Naive thymus-derived CD4-positive, alpha-beta T cell (primary cell): ENCODE measurements at places on chromosomes 12 and 14.

DNA sequence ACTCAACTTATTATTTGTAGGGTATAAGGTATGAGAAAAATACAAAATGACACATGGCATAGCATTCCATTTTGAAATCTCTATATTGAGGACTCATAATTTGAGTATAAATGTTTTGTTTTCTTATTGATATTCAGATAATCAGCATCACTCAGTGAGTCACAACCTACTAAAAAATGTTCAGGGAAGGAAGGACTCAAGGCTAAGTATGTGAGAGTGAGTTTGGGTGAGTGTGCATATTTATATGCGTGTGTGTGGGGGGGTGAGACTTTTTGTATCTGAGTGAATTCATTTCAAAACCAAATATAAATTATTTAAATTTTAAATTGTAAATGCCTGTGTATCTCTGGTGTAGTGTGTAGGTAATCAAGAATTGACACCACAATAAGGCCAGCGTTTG, 87.8 kb upstream of the PRKD1 start:
- H3K36me3 ChIP-seq: no peaks in the 10 kb centered on the region
- DNase-seq: no peak
- no peaks in the 10 kb centered on the region for H3K4me1 ChIP-seq
- H3K27ac ChIP-seq: no peak overlapping the region
- H3K27me3 ChIP-seq: no peaks in the 10 kb centered on the region
- H3K4me3 ChIP-seq: no peak overlapping the region

- DNase-seq: peak; percentile 41
- H3K27ac ChIP-seq: no peak overlapping the region
- H3K36me3 ChIP-seq: no peaks in the 10 kb centered on the region
- no peaks in the 10 kb centered on the region for H3K4me1 ChIP-seq
These were observed 12.3 kb downstream of the NINJ2 start for GRCh38 chr12:650983-651382.

DNA sequence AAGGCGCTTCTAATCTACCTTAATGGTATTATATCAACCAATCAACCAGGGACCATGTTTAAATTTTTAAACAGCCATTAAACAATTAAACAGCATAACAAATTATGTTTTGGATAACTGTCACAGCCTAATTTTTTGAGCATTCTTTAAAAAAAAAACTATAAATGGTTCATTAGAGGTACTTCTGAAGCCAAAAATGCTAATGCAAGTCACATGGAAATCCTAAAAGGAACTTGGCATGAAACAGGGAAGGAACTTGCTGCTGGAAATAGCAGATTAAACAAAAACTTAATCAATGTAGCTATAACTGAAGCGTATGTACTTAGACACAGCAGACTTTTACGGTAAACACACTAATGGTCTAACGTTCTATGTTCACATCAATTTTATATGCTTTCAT, 190.2 kb upstream of the BTG1 start:
- no peak for DNase-seq
- H3K27me3 ChIP-seq: no peaks in the 10 kb centered on the region
- no peak overlapping the region for H3K27ac ChIP-seq
- peaks cover 6% of the 10 kb centered on the region for H3K4me1 ChIP-seq

GRCh38 chr14:92384461-92385133, 61.6 kb downstream of the SLC24A4 start:
- H3K27ac ChIP-seq: no peak overlapping the region
- H3K27me3 ChIP-seq: no peaks in the 10 kb centered on the region
- H3K4me1 ChIP-seq: no peaks in the 10 kb centered on the region
- DNase-seq: no peak
- no peak overlapping the region for H3K4me3 ChIP-seq

DNA sequence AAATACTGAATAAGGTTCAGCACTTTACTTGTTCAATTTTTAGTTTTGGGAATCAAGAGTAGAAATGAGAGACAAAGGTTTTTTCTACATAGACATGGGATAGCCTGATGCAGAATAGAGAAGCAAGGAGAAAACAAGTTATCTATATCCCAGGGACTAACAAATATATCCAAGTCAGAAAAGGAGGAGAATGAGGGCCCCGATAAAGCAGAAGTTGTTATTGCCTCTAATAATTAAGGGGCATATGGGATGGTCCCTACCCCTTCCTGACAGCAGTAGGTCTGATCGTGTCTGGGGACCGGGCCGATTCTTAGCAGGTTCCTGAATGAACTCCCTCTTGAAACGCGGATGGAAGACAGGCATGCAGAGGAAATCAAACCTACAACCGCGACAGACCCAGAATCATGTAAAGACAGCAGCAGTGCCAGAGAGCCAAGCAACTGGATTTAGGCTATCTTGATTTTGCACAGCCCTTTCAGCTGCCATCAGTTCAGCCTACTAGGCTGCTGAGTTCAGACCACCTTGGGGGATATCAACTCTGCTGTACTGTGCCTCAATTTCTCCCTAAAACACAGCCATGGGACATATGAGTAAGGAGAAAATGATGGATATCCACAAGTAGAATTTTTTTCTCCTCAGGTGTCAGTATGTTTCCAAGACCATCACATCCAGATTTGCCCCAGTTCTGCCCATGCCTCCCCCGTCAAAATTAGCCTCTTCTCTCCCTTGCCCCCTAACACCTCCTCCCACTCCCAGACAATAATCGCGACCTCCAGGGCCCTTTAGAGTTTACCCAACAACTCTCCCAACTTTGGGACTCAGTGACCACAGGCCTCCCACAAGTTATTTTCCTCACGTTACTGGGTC, 706 bp downstream of the PRMT5 start:
- peaks cover 17% of the 10 kb centered on the region for H3K4me1 ChIP-seq
- DNase-seq: no peak
- H3K27me3 ChIP-seq: no peaks in the 10 kb centered on the region
- peak overlapping the region; percentile 91 for H3K27ac ChIP-seq
- peak overlapping the region; percentile 91 for H3K4me3 ChIP-seq

- H3K27ac ChIP-seq: no peak overlapping the region
- no peak for DNase-seq
- H3K4me3 ChIP-seq: no peak overlapping the region
- no peaks in the 10 kb centered on the region for H3K36me3 ChIP-seq
These were observed 48.2 kb downstream of the PPM1H start for GRCh38 chr12:62886796-62887195.

DNA sequence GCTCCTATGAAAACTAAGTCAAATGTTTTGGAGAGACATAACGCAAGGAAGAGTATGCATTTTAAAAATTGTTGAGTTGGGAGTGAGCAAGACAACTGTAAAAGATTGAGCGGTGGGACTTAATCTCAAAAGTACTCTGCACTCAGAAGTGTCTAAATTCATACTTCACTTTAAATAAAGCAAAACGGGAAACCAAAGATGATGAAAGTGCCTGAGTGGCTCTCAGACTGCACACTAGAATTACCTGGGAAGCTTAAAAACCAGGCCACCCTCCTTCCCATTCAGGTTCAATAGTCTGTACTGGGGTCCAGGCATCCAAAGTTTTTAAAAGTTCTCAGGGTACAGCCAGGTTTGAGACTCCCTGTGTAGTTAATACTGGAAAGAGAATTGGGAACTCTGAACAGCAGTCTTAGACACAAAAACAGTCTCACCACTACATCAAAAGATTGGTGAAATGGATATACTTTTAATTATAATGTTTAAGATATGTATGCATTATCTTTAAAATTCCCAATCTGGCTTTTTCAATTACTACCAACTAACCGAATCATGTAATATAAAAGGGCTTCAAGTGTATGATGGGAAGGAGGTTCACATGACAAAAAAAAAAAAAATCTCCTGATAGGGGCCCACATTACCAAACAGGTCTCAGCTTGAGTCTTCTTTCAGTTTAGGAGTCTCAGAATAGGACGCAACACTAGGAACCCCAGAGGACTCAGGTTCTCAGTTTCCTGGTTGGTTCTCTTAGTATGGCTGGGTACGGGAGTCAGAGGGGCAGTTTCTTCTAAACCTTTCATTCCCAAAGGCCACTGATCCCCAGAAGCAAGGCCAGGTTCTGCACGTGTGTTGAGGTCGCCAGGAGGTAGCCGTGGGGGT, 1.0 kb downstream of the HOMEZ start:
- H3K27ac ChIP-seq: peak overlapping the region; percentile 89
- no peaks in the 10 kb centered on the region for H3K27me3 ChIP-seq
- peaks cover 6% of the 10 kb centered on the region for H3K4me1 ChIP-seq
- peak overlapping the region; percentile 84 for H3K4me3 ChIP-seq
